HT1080 (cell line): ENCODE measurements at places on chromosomes 7 and 10. TPM values are rescaled to one million over a fixed set of nuclear protein-coding genes. Genes with fewer than 3 reads are reported as not detected.

DNA sequence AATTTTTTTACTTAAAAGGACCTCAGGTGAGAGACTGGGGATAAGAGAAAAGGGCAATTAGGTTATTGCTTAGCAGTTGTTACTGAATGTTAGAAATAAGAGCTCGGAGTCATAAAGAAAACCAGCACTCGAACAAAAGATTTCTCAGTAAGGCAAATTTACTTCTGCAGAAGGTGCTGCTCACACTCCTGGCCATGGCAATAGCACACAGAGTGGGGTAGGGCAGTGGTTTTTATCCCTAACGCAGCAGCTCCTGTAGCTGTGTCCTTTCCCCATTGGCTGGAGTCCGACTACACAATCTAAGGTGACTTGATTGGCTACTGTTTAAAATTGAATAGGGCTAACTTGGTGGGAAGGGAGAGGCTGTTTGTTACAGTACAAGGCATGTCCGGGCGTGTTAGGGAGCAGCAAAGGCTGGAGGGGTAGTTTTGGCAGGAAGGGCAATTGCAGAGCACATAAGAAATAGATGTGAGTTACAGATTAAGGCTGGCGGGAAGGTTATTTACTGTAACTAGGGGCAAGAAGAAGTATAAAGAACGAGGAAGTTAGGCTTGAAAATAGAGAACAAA, 112.1 kb downstream of the AKR1D1 start:
- DNase-seq = no peak

ARID5B gene
- total RNA-seq = 3.2 and 4.3 TPM in 2 replicates

DNA sequence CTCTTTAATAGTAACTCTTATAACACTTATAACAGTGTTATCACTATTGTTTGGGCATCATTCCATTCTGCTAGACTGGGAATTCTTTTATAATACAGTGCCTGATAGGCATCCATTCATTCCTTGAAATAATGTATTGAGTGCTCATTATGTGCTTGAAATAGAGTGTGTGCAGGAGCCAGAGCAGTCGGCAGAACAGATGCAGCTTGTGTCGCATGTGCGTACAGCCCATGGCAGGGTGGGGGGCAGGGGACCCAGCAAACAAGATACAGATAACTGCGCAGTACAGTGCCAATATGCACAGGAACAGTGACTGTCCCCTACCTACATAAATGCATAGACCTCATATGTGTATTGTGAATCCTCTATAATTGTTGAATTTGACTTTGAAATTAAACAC, 99.3 kb downstream of the KAT6B start:
- no peak for DNase-seq

- DNase-seq = no peak
Observed at GRCh38 chr7:379456-380138, 89.6 kb downstream of the FOXL3 start.

DNA sequence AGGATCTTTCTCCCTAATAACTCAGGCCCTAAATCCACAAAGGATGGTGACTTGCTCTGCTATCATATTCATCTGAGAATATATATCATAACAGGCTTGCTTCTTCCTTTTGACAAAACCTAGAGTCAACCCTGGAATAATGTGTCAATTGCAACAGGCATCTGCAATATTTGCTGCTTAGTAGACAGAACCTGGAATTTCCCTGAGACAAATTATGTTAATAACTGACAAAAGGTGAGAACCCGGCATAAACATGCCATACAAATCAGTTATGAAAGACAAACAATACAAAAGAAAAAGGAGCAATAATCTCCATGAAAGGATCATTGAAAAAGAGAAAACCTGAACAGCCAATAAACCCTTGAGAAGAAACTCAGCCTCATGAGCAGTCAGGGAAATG, 114.5 kb upstream of the CDCA7L start:
- DNase-seq = no peak

HOXA10 gene
- 22.7 and 29.3 TPM in 2 replicates for total RNA-seq

SPDYE18 gene
- total RNA-seq = not detected in 2 replicates

GRCh38 chr7:99990460-99990852, 14.6 kb upstream of the AZGP1 start:
- DNase-seq = no peak

DNA sequence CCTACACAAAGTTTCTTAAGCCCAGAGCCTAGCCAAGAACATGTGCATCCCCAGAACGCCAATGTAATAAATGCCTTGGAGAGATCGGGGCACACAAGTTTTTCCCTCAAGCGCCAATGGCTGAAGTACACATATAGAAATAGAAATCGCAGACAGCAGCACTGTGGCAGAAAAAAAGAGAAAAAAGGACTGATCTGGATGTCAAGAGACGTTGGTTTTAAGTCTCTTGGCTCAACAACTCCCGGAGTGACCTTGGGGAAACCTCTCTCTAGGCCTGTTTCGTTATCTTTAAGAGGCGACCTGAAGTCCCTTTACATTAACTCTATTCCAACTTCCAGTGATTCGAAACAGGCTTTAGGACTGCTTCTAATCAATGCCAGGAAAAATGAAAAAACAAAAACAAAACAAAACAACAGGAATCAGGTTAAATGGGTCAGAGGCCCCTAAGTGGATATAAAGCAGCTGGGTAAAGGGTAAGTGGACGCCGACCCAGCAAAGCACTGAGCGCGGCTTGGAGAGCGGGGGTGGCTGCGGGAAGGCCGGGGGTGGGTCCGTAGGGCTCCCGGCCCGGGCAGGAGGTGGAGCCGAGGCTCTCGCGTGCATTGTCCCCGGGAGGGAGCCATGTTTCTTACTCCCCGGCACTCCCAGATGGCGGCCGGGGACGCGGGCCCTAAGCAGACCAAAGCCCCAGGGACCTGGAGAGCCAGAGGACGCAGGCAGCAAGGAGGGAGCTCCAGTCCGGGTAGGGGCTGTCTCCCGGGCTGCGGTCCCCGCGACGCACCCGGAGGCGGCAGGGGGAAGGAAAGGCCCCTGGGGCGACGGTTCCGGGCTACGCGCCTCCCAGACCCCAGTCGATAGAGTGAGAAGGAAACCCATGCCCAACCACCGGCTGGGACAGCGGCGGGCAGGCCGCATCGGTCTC, 757 bp downstream of the EIF3A start:
- peak; percentile 64 for DNase-seq

DNA sequence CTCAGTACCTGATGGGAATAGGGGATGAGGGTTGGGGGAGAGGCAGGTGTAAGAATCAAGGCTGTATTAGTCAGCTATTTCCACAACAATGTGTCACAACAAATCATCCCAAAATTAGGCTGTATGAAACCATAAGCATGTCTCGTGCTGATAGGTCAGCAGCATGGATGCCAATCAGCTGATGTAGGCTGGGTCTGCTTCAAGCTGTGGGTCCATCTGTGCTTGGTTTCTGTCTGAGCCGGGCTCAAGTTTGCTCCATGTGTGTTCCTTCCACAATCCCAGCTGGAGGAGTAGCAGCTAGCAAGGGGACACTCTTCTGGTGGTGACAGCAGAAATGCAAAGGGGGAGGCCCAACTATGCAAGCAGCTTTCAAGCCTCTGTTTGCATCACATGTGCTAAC, 97.9 kb upstream of the ZNF746 start:
- DNase-seq = no peak
